ENCODE measurements at places on chromosomes 2 and 18.

DNA sequence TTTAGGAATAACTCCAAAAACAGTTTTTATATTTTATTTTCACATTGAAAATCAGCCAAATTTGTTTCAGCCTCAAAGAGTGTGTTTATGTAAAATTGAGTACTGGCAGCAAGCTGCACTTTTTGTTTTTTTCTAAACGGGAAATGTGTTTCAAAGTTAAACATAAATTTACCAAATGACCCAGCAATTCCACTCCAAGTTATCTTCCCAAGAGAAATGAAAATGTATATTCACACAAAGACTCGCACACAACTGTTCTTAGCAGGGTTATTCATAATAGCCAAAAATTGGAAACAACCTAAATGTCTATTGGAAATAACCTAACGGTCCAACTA lies 9.3 kb downstream of the ALPK2 start:
- no peak for DNase-seq

DNA sequence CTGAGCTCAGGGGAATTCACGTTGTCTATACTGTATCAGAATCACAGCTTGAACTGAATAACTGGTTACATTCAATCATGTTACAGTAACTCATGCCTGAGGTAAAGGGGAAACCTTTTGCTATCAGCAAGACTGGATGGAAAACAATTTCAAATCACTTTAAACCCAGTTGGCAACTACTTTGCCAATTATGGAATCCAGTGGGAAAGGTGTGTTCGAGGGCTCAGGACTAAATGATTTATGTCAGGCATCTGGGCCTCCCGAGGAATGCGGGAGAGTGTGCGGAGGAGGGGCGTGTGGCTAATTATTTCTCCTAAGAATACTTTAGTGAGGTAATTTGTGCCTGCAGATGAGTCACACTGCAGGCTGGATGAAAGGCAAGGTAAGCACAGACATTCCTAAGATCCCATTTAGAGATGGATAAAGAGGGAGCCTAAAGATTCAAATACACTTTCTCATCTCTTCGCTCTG lies 100.1 kb downstream of the HRH4 start:
- no peak for DNase-seq

DNA sequence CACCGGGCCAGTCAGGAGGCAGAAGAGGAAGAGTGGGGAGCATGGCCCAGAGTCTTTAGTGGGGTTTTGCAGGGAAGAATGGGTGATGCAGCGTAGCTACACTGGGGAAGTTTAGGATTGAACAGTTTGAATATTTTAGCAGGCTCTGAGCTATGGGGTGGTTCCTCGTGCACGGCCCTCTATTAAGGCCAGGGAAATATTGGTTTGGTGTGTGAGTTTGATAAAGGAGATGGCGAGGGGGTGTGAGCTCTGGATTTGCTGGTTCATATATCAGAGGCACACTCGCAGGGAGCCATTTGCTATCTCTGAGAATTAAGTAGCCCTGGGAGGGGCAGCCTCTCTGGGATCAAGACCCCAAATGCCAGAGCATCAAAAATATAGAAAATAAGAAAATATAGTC lies 50.1 kb downstream of the BOLA3 start:
- no peak for DNase-seq

- DNase-seq: no peak
These were observed 69.8 kb downstream of the TNS1 start for GRCh38 chr2:217932803-217933616.

GRCh38 chr2:229451852-229452251 lies 180.8 kb upstream of the PID1 start:
- no peak for DNase-seq

DNA sequence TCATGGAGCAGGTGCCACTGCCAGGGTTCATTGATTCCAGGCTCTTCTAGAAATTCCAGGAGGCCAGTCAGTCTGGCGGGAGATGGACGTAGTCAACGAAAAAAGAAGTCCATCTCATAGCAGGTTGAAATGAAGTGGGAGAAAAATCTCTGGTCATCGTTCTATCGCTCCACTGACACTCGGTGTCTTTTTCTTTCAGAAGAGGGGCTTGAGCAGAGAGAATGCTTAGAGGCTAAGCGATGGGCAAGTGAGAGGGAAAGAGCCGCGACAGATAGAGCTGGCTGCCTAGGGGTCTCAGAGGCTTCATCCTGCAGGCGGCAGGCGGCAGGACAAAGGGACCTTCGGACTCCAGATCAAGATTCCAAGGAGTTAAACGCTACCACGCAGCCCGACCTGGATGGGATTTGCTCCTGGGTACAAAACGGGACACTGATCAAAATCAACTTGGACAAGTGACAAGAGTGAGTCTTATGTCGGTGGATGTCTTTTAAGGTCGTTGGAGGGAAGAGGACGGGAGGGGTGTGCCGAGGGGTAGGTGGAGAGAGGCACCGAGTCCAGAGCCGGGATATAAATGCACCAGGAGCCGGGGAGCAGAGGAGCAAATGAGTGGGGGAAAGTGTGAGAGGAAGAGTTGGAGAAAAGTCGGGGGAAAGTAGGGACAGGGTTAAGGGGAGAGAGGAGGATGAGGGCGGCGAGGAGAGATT lies 677 bp upstream of the TMEM178A start:
- DNase-seq: no peak

GRCh38 chr2:75513616-75514170 lies 47.0 kb downstream of the EVA1A start:
- no peak for DNase-seq

DNA sequence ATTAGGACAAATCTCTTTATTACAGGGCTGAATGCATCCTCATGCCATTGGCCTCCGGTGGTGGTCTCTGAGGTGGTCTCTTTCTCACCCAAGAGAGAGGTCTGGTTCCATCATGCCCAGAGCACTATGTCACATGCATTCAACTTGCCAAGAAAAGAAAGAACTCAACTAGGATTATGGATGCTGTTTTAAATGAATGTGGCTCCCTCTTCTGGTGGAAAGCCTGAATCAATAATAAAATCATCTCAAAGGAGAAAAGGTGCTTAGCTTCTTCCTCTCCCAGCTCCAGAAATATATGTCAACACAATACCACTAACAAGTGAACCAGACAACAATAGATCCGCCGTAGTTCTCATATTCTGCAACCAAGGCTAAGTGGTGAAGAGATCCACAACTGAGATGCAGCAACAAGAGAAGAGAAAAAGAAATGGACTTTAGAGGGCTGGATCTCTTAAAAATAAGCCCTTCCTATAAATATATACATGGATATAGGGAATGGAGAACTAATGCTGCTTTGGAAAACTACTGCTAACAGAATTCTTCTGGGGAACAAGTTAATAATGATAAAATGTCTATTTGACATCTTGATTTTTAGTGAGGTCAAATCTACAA lies 396.8 kb downstream of the NCKAP5 start:
- no peak for DNase-seq

GRCh38 chr2:183172220-183172887 lies 48.1 kb downstream of the NUP35 start:
- DNase-seq: no peak

GRCh38 chr2:1758774-1759610 lies 14.7 kb upstream of the PXDN start:
- no peak for DNase-seq

GRCh38 chr2:14540015-14540414 lies 92.5 kb upstream of the LRATD1 start:
- DNase-seq: no peak

- no peak for DNase-seq
These were observed 59.1 kb downstream of the MAP3K20 start for GRCh38 chr2:173134703-173135102.

- DNase-seq: no peak
These were observed 293.5 kb downstream of the TRIB2 start for GRCh38 chr2:13010283-13010682.

- DNase-seq: no peak
These were observed 156.8 kb upstream of the UBE2E3 start for GRCh38 chr2:180823546-180824141.

DNA sequence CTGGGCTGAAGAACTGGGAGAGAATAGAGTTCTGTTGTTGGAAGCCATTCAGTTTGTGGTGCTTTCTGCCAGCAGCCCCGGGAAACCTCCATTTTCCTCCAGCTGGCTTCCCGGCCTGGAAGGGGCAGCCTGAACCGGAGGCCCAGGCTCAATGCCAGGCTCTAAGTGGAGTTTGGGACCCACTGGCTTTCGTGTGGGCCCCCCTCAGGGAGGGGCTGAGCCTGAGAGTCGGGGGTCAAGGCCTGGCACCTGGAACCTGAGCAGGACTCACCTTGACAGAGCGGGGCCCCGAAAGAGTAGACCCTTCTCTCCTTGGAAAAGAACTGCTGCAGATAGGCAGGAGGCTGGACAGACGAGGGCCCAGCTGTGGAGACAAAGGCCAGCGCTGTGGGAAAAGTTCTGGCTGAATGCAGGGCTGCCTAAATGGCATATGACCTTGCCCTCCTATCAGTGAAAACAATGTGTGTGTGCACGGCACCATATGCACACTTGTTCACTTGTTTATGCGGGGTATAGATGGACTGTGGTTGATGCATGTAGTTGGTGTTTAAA lies 34.8 kb upstream of the ASB18 start:
- no peak for DNase-seq

DNA sequence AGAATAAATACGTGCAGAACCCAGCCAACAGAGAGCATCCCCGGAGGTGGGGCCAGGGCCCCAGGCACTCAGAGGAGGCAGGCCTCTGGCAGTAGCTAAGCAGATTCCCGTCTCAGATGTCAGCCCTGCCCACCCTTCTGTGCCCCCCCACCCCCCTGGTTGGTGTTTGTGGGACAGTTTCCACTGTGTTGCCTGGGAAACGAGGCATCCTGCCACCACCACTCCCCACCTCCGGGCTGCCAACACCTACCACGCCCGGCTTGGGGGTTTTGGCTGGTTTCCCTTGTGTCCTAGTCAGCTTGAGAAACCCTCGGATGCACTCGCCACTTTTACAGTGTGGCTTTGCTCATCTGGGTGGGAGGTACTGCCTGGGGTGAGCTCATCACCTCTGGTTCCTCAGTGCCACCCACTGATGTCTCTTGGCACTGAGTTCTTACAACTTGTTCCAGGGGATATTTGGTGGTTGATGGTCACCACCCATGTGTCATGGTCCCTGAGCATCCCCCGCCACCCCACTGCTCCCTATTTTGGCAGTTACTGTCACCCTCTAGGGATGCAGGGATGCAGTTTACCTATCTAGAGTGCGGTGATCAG lies 72.4 kb upstream of the YWHAQ start:
- DNase-seq: peak; percentile 83

GRCh38 chr2:73290049-73290839 lies 3.1 kb downstream of the EGR4 start:
- DNase-seq: peak; percentile 51

GRCh38 chr2:159903443-159904126 lies 105.6 kb upstream of the CD302 start:
- peak; percentile 72 for DNase-seq

GRCh38 chr2:239351687-239352086 lies 49.1 kb downstream of the HDAC4 start:
- no peak for DNase-seq

GRCh38 chr2:214341646-214342045 lies 69.2 kb upstream of the VWC2L start:
- DNase-seq: no peak

GRCh38 chr2:218615868-218616315 lies 8.2 kb downstream of the PLCD4 start:
- no peak for DNase-seq

All from activated T-cell treated with anti-CD3 and anti-CD28 coated beads, Interleukin-2, amount 50 U/mL, for 24 hours (primary cell).